ENCODE measurements at places on chromosomes 5 and 9.

DNA sequence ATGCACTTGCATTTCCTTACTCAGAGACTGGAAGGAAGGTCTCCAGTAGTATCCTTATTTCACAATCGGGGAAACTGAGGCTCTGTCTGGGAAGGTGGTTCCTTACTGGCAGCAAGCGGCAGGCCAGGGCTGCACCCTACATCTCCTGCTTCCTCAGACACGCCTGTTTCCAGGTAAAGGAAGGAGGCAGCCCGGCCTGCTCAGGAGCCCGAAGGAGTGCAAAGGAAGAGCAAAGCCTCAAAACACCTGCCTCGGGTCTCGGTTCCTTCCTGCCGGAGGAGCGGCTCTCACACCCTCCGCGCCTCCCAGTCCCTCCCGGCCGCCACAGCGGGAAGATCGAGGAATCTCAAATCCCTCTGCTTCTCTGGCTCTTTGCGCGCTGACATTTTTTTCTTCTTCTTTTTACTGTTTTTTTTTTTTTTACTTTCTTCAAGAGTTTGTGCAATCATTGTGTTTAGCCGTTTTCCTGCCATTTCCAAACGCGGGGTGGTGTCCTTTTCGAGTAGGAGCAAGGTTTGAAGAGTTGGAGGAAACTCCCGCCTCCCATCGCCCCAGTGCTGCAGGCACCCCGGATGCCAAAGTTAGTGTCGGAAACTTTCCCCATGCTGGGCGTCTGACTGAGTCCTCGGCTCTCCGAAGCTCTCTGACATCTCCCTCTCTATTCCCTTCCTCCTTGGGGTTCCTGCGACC, 1.0 kb downstream of the GGTA1 start:
- no peak for DNase-seq

GRCh38 chr5:87076931-87077330, 190.8 kb upstream of the RASA1 start:
- DNase-seq: no peak

DNA sequence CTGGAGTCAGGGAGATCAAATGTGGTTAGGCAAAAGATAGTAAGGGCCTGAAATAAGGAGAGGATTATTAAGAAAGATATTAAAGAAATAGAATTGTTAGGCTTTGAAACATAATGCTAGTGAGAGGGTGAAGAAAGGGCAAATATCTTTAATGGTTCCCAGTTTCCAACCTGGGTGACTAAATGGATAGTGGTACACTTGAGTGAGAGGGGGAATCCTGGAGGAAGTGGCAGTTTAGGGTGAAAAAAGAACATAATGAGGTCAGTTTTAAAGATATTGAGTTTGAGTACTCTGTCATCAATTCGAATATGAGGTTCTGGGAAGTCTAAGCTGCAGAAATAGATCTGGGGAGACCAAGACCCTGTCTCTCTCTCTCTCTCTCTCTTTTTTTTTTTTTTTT, 18.9 kb downstream of the DNAI1 start:
- no peak for DNase-seq

- DNase-seq: no peak
These were observed 28.0 kb upstream of the DAP start for GRCh38 chr5:10789021-10789420.

DNA sequence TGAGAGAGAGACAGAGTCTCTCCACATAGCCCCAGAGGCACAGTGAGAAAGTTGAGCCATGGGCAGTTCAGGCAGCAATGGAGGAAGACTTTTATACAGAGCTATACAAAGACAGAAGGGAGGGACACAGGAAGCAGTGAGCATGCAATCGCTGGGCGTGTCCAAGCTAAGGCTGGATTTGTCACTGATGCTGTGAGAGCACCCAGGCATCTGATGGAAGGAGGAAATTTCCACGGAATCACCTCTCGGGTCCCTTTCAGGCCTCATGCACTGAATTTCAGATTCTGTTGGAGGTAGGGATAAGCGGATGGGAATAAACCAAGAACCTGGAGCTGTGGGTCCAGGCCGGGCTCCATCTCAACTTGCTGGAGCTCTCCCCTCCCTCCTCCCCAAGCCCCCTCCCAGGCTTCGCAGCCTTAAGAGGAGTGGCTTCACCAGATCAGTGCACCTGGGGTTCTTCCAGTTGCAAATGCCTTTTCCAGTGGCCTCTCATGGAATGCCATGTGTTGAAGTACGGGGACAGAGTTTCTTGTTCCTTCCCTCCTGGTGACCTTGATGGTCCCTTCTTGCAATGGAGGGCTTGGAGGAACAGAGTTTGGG, 114.8 kb upstream of the ALDH1B1 start:
- DNase-seq: no peak

DNA sequence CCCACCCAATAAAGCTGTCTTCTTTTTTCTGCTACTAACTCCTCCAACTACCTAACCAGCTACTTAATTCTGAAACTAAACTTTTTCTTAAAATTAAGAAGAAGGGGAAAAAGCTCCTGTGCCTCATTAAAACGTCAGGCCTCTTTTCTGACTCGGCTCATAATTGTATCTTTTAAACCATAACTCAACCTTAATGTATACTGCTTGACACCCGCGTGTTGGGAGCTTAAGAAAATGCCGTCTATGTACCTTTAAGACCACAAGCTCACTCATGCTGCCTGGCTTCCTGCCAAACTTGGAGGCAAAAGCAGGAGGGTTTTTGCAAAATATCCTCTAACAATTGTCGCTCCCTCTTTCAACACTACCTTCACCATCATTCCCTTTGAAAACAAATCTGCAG, 5.0 kb downstream of the EBF1 start:
- DNase-seq: peak; percentile 1

DNA sequence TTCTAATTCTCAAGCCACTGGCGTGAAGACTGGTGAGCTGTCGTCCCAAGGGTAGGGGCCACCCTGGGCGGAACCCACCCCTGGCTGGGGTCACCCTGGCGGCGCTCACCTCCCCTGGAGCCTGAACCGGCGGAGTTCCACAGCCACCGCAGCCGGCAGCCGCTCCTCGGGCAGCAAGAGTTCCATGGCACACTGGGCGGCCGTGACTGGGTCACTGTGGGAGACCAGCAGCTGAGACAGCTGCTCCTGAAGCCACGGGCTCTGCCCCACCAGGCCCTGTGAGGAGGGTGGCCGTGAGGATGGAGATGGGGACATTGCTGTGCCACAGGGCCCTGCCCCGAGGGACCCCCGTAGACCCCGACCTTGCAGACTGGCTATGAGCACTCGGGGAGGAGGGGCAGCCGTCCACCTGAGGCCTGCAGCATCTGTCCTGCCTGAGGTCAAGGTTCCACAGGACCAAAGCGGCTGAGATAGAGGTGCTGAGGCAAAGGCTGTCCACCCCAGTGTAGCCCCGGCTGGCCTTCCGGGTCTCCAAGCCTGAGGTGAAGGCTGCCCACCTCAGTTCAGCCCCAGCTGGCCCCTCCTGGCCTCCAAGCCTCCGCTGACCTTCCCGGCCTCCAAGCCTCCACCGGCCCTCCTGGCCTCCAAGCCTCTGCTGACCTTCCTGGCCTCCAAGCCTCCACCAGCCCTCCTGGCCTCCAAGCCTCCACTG, 50.6 kb upstream of the NRARP start:
- DNase-seq: no peak
